ENCODE measurements at places on chromosomes 4 and X.

DNA sequence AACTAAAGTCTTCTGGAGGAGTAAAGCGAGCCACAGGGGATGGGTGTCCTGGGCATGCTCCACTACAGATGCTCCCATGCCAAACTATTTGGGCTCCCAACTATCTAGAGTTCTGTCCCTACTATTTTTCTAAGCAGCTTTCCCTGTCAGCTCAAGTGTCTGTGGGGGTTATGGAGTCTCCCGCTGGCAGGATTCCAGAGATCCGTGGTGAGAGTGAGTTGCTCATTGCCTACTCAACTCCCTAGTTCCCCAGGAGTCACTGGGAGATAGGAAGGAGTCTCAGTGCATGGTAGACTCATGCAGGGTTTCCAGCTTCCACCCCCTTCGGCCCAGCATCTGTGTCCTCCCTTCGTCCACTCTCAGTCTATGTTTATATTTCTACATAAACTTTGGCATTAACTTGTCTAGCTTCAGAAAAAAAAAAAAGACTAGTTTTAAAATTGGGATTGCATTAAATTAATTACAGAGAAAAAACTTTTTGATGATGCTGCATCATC is 55.1 kb upstream of the INPP4B start:
- no peak for DNase-seq

DNA sequence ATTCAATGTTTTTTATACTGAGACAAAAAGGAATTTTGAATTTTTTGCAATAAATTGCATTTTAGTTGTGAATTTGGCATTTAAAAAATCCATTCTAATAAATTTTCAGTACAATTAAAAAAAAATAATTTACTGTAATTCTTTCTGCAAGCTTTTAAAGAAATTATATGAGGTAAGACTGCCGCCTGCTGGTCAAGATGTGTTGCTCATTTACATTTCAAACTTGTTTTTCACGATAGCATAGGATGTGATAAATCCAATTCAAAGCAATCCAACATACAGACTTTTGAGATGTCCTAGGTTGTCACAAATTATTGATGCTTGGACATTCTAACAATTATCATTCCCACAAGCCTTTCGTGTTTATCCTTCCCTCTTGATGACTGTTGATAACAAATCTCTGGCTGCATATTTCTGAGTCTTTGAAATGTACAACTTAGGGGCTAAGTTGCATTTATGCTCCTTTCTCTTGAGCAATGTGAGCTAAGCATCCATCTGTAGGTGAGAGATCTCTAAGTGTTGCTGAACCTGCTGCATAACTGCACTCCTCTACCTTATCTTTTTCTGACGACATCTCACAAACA is 21.7 kb upstream of the MFAP3L start:
- no peak for DNase-seq

DNA sequence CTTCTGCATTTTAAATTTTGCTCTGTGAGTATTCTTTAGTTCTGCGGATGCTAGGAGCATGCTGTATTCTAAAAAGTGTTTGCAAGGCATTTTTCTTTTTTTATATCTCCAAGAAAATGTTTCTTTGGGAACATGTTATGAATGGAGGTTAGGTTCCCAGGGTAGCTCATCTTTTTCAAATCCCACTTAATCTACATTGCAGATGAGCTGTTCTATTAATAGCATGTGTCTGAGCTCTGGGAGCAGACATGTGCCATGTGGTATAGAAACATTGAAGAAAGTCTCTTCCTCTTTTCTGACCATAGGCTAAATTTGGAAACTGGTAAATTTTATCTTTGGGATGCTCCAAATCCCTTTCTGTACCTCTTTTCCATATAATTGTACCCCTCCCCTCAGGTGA is 23.2 kb downstream of the DIAPH2 start:
- no peak for DNase-seq

- no peak for DNase-seq
Observed at GRCh38 chr4:12507868-12508481, 976.2 kb downstream of the RAB28 start.

GRCh38 chr4:89469930-89470375 is 162.4 kb upstream of the GPRIN3 start:
- DNase-seq = peak; percentile 5

- no peak for DNase-seq
Observed at GRCh38 chrX:134718105-134718965, 60.1 kb upstream of the PLAC1 start.

DNA sequence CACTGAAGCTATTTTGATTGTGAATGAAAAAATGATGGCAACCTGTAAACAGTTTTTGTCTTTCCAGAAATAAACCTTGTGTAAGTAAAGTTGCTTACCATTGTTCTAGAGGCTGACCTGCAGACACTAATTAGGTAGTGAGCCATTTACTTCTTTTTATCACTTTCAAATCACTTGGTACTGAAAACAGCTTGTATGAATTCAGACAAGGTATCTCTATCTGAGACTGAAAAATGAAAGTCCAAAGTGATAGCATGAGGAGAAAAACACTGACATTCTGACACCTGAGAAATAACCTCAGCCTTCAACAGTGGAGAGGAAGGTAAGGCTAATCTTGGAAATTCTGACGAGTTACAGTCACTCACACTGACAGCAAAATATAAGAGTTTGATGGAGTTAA is 238.8 kb downstream of the GPC3 start:
- no peak for DNase-seq

- no peak for DNase-seq
Observed at GRCh38 chr4:100797791-100798190, 280.0 kb upstream of the EMCN start.

DNA sequence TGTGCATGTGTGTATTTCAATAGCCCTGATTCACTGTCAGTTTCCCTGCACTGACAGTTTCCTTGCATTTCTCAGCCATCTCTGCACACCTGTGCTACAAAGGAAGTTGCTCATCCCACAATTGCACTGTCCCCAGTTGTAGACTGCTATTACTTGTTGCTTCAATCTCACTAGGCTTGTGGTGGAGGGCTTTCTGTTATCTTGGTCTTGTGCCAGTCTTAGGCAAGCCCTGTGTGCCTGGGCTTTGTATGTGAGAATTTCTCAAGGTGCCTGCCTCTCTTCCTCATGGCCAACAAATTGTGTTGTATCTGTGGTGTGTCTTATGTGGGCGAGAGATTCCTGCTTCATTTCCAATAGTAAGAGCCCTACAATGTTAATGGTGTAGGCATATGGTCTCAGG is 467.4 kb downstream of the GRIA2 start:
- no peak for DNase-seq

DNA sequence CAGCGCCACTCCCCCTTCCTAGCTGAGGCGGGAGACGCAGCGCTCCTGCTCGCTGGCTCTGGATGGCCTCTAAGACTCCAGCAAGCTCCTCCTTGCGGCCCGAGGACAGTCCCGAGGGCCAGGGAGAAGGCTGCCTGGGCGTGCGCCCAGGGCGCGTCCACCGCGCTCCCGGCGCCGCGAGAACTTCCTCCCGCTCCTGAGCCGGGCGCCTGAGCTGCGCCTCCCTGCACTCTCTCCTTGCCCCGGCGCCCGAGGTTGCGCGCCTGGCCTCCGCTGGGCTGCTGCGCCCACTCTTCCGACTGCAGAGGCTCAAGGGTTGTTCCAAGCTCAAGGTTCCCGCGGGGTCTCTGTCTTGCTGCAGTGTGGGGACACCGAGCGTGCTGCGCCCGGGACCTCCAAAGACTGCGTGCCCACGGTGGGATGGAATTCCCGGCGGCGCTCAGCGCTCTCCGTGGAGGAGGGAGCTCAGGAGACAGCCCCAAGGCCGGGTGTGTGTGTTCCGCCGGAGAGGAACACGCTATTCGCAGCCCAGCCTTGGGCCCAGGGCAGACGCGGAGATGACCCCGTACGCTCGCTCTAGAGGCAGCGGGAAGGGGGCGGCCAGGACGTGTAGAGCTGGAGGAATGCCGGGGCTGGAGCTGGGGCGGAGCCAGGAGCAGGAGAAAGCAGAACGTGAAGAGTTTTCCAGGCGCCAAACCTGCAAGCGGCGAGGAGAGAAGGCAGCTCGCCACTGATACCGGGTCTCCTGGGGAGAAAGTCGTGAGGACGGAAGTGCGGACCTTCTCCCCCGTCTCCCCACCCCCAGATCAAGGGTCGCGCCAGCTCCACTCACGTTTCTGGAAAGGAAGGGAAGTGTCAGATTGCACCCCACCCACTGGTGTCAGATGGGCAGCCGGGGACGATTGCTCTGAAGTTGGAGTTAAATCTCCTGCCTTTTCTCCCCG is at the start of gene ARHGAP6:
Gene ARHGAP6, minus strand, starts transcription at position 753 of the 944 bp plus-strand sequence. CDS start 1,092 bp downstream, outside the sequence.
- no peak for DNase-seq

DNA sequence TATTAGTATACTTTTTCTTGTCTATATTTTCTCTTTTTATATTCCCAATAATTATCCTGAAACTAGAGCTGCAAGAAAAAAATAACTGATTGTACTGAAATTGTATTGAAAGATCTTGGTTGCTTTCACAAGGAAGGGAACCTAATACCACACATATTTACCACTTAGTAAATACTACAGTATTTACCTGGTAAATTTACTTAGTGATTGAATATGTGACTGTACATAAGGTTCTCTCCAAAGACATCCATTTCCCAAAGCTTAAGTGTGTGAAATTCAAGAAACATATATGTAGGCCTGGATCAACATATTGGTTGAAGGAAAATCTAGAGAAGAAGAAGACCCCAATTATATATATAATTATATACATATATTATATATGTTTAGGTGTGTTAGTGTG is 1272.7 kb downstream of the C4orf33 start:
- DNase-seq = no peak

DNA sequence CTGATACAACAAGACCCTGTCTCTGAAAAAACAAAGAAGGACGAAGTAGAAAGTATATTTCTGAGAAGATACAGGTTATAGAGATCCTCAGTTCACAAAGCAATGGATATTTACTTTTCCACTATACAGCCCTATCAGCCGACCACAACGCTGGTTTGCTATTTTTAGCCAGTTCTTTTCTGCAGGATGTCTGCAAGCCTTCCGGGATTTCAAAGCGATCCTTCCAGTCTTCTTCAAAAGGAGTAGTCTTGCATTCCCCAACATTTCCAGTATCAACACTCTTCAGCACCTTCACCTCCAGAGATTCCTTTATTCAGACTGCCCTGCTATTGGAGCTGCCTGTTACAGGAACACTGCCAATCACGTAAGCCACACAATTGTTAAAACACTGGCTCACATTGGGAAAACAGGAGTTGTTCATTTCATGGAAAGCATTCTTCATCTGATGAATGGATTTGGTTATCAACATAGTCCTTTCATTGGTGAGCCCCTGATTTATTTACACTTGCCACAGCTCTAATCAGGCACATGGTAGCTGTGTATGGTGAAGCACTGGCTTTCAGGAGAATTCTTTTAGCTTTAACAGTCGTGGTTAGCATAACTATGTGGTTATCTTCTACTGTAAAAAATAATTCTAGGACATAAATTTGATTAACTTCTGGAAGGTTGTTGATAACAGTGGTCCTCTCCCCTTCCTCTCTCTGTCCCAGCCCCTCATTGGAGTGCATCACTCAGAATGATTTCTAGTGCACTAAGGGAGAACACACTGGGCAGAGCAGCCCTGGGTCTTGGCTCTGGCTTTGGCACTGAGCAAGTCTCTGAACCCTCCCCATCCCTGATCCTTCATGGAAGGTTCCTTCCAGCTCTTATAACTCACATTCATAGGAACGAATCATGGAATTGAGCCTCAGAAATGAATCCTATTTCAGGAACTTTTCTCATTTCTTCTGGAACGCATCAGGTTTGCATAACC is 109.9 kb upstream of the SORBS2 start:
- DNase-seq = no peak
